T follicular helper cell (primary cell): ENCODE measurements at places on chromosomes 5 and 9.

GRCh38 chr5:177234841-177235240 lies 68.7 kb downstream of the RAB24 start:
- no peak for DNase-seq

DNA sequence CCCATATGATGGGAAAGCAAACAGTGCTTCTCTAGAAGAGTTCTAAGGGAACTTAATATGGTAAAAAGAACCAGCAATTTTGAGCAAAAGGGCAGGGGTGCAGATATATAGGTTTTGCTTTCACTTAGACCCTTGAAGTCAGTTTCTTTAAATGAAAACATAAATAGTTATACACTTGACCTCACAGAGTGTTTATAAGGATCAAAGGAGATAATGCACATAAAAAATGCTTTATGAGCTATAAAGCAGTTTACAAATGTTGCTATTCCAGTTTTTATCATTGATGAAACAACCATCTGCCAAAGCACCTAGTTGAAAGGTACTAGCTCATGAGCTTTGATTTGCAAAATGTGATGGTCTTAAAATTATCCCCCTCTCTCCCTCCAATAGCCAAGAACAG lies 45.7 kb downstream of the ITGA2 start:
- DNase-seq: no peak

DNA sequence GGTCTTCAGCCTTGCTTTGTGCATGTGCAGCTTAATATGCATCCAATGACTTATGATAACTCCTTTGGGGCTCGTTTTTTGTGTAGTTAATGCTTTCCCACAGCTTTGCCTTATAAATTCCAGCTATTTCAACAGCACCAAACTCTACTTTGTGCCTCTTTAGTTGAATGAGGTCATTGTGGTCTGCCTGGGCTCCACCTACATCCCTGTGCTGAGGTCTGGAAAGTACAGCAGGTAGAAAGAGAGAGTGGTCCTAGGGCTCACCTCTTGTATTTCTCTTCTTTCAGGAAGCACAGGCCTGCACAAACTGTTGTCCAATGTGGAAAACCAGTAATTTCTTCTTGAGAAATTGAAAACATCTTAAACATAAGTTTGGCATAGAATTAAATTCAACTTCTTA lies 167.2 kb downstream of the XRCC4 start:
- DNase-seq: no peak

GRCh38 chr5:59367791-59368394 lies 525.6 kb downstream of the PDE4D start:
- peak; percentile 21 for DNase-seq

GRCh38 chr5:15008921-15009320 lies 137.3 kb upstream of the ANKH start:
- DNase-seq: no peak

- no peak for DNase-seq
These were observed 26.7 kb upstream of the IPPK start for GRCh38 chr9:92696619-92697018.

- DNase-seq: no peak
These were observed 71.5 kb downstream of the DOCK8 start for GRCh38 chr9:286071-286740.

DNA sequence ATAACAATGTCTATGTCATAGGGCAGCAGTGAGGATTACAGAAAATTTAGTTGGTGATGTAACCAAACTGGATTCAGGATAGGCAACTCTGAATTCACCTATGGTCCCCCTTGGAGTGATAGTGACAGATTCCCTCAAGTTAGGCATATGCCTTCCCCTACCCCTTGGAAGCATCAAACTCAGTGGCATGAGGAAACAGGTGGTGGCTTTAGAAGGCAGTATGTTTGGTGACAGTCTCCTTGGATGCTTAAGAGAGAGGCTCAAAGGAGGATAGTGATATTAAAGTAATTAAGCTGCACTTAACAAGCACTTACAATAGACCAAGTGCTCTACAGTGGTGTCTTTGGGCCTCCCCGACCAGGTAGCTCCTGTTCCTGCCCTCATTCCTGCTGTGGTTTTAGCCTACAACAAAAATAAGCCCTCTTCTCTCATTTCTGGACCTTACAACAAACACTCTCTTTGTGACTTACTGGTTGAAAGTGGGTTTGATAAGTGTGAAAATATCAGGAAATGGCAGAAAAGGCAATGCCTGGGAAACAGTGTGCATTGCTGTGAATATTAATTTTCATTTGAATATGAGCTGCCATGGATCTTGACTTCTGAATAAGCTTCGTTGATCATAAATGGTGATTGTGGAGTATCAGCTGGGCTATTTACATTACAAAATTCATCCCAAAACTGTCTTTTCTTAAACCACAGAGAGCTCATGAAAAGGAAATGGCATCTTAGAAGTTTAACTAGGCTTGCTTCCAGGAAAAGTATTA lies 29.2 kb downstream of the NR4A3 start:
- no peak for DNase-seq

- no peak for DNase-seq
These were observed 46.7 kb downstream of the GARNL3 start for GRCh38 chr9:127311239-127311741.

- DNase-seq: no peak
These were observed 41.4 kb downstream of the DAB2IP start for GRCh38 chr9:121692606-121693387.

DNA sequence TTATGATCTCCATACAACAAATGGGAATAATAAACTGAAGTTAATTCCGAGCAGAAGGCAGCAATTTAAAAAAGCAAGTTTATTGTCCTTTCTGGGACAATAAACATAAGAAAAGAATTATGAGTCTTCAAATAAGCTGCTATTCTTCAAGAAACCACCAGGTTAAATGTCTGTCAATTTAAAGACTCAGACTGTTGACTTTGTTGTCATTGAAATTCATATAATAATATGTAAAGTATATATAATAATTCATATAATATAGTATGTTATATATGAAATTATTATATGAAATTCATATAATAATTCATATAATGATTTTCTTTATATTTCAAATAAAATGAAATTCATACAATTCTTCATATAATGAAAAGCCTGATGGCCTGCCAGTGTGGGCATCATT lies 497.5 kb upstream of the RGMB start:
- no peak for DNase-seq

- DNase-seq: no peak
These were observed 54.7 kb upstream of the UBAC1 start for GRCh38 chr9:136015656-136016571.

DNA sequence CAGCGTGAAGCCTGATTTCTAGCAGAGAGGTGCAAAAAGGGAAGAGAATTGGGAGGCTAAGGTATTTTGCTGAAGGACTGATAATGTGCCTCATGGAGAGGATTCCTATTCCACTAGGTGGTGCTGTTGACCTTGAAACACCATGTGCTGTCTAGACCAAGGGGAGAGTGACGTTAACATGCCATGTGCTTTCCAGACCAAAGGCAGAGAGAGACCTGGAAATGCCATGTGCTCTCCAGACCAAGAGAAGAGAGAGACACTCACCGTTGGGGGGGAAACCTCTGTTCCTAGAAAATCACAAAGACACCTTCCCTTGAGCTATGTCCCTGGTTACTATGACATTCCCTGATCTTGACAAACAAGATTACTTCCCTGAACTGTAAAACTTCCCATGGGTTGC lies 286.0 kb upstream of the TUSC1 start:
- no peak for DNase-seq

GRCh38 chr5:179801304-179802206 lies 5.1 kb downstream of the MGAT4B start:
- peak; percentile 76 for DNase-seq

DNA sequence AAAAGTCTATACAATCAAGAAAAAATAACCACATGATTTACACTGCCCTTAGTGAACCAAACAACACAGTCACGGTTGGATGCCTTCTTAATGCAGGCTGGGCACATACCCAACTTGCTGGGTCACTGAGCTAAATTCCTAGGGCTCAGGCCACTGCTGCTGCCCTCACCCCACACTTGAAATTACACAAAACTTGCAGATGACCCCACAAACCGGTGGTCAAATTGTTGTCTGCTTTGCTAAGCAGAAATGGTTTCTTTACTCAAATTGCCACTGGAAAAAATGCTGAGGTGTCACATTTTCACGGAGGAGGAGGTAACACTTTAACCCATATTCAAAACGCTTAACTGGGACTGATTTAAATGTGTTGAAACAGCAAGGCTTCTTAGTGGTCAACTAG lies 62.4 kb downstream of the HMHB1 start:
- no peak for DNase-seq

DNA sequence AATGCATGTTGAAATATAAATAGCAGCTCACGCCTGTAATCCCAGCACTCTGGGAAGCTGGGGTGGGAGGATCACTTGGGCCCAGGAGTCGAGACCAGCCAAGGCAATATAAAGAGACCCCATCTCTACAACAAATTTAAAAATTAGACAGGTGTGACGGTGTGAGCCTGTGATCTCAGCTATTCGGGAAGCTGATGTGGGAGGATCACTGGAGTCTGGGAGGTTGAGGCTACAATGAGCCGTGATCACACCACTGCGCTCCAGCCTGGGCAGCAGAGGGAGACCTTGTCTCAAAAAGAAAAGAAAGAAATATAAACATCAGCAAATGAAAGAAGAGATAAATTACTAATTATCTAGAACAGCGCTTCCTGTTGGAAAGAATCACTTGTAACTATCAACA lies 105.0 kb downstream of the MAPKAP1 start:
- no peak for DNase-seq

DNA sequence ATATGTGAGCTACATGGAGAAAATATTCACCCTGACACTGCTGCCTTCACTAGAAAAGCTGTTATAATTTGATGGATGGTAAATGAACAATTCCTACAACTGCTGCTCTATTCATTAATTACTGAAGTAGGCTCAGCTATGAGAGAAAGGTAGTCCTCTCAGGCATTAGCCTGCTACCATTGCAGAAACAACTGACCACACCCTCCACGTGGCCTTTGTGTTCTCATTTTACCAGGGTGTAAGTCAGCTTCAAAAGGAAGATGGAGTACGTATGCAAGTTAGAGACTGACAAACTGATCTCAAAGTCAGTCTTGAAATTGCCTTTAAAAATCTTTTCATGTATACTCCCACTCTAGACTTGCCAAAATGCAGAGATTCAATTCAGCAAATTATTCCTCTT lies 26.3 kb upstream of the TPD52L3 start:
- no peak for DNase-seq

GRCh38 chr5:53603009-53603687 lies 42.7 kb downstream of the NDUFS4 start:
- no peak for DNase-seq

DNA sequence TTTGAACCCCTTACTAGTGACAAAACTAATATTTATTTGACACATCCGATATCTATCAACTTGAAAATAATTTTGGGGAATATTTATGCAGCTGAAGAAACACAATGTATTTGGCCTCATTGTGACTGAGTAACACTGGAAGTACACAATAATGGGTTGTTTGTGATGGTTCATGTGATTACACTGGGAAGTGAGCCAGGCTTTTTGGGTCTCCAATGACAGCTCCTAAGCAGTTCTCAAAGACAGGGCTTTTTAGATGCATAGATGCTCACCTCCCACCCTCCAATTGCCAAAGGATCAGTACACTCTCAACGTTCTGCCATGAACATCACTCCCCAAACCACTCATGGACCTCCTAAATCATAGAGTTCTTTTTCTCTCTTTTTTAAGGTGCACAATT lies 170.0 kb downstream of the SLC24A2 start:
- DNase-seq: no peak

DNA sequence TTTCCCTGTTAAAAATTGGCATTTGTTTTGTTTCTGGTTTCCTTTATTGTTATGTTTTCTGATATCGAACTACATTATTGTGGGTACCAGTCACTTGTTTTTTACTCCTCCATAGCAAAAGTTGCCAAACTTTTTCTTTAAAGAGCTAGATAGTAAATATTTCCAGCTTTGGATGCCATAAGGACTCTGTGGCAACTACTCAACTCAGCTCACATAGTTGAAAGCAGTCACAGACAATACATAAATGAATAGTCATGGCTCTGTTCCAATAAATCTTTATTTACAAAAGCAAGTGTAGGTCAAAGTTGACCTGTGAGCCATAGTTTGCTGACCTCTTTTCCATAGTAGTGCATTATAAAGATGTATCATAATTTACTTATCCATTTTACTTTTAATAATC lies 305.0 kb downstream of the RASEF start:
- DNase-seq: no peak

- no peak for DNase-seq
These were observed 140.4 kb upstream of the CDH6 start for GRCh38 chr5:31052937-31053658.

GRCh38 chr9:83274787-83275186 lies 211.8 kb upstream of the RASEF start:
- DNase-seq: no peak

DNA sequence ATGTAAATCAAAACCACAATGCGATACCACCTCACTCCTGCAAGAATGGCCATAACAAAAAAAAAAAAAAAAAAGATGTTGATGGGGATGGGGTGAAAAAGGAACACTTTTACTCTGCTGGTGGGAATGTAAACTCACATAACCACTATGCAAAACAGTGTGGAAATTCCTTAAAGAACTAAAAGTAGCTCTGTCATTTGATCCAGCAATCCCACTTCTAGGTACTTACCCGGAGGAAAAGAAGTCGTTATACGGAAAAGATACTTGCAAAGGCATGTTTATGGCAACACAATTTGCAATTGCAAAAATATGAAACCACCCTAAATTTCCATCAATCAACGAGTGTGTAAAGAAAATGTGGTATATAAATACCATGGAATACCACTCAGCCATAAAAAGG lies 205.0 kb downstream of the TENT4A start:
- no peak for DNase-seq

DNA sequence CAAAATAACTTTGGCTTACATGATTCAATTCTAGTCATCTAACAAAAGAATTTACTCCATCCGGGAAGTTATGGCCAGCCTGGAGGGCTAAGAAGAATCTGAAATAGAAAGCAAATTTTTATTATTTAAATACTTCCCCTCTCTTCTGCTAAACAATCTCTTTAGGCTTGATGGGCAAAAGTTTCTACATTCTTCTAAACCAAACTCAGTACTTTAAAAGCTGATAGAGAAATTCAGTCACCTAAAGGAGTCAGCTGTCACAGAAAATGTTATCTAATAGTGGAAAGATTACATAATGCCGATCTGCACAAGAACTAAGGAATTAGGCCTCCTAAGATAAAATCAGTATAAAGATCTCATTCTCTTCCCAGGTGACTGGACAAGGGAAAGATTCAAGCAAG lies 32.4 kb downstream of the GNAQ start:
- DNase-seq: no peak

DNA sequence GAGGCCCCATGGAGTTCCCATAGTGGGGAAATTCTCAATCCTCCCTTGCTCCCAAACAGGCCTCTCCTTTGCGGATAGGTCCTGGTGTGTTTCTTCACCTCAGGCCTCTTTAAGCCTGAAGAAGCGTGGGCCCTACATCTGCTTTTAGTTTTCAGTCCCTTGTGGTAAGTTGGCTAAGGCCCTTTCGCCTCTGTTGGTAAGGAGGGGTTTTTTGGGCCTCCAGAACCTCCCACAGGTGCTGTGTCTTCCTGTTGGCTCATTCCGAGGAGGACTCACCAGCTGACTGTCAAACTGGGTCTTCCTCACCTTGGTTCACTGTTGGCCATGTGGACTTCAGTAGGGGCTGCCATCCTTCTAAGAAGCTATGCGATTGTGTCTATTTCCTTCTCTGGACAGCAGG lies 56.4 kb upstream of the DHFR start:
- no peak for DNase-seq
